Stimulated activated CD8-positive, alpha-beta memory T cell treated with anti-CD3 and anti-CD28 coated beads, Interleukin-2, amount 100 ng/mL, for 1 hour (primary cell): ENCODE measurements at places on chromosomes 11 and 22.

- peak; percentile 24 for DNase-seq
These were observed 52.9 kb downstream of the SYT13 start for GRCh38 chr11:45233121-45233803.

GRCh38 chr11:47847537-47847891 lies 636 bp downstream of the NUP160 start:
- DNase-seq, result no peak

GRCh38 chr11:67442504-67443404 lies 522 bp downstream of the CORO1B start:
- DNase-seq, result no peak

GRCh38 chr22:34885852-34886251 lies 180.1 kb upstream of the ISX start:
- no peak for DNase-seq

DNA sequence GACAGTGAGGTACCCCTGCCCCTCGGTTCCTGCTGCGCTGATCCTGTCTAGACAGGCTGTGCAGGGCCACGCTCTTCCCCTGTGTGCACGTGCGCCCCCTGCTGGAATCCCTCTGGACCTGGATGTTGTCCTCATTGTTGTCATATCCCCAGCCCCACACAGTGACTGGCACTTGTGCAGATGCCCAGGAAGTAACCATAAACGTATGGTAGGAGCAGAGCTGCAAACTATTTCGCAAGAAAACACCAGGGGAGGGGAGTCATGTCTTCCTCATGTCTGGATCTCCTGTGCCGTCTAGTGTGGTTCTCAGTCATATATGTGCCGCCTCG lies 114.7 kb downstream of the CRYBB2 start:
- peak; percentile 11 for DNase-seq

GRCh38 chr11:113645593-113646349 lies 60.3 kb downstream of the TMPRSS5 start:
- no peak for DNase-seq

DNA sequence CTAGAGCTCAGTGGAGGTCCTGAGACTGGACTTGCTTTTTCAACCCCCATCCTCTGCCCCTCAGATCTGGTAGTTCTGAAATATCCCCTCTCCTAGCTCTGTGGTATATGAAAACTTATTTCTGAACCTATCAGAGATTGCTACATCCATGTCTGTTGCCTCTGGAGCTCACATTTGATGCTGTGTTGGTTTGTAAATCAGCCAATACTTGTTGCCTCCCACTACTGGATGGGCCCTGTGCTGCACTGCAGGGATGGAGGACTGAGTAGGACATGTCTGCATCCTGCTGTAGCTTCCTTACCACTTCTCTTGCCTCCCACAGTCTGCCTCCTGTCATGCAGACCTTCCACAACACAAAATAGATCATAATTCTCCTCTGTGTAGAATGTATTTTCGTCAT lies 5.2 kb downstream of the OLFML1 start:
- DNase-seq, result no peak

GRCh38 chr22:30014244-30014643 lies 66.0 kb upstream of the HORMAD2 start:
- DNase-seq, result no peak

DNA sequence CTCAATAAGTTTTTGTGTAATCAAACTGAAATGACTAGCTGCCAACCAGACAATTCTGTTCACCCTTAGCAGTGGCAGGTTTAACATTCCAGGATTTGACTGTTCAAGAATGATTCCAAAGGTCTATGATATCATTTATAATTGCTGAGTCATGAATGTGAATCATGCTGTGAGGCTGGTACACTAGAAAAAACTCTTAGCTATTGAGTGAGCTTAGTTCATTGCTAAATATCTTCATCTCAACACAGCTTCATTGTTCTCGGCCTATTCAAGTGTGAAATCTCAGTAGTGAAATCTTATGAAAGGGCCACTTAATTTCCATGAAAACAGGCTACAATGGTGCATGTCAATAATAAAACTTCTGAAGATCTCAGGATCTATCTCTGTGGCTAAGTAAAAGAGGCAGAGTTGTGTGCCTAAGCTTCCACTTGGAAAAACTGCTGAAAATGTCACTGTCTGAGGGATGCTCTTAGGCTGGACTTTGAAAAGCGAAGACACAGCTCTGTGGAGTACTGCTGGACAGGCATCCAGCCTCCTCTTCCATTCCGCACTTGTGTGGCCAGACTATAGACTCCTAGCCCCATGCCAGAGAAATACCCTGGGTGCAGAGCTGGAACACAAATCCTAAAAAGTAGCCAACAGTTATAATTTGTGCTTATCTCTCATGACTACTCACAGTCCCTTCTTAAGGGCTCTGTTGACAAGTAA lies 12.8 kb downstream of the AQP11 start:
- no peak for DNase-seq

GRCh38 chr22:20424932-20425565 lies 12.6 kb downstream of the SCARF2 start:
- no peak for DNase-seq
